ENCODE measurements at places on chromosomes 12 and 14. TPM values are rescaled to one million over a fixed set of nuclear protein-coding genes. Genes with fewer than 3 reads are reported as not detected.

GRCh38 chr12:117587631-117588287 lies 226.3 kb upstream of the NOS1 start:
- no peak overlapping the region for H3K27ac ChIP-seq
- no peak overlapping the region for H3K4me3 ChIP-seq
- DNase-seq = peak; percentile 65

DNA sequence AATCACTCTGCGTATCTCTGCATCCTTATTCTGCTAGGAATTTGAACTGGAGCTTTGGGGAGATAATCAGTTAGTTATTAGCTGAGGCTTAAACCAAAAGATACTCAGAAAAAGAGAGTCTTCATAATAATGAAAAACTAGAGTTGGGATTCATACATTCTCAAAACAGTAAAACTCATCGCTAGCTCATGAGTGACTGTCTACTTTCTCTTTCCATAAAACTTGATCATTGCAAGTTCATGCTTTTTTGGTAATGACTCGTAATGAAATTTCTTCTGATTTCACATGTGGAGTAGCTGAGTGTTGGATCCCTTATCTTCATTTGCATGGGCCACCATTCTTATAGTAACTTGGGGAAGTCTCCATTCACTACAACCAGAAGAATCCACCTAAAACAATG lies 397.7 kb downstream of the PDZRN4 start:
- no peaks in the 10 kb centered on the region for H3K27me3 ChIP-seq
- no peak overlapping the region for H3K27ac ChIP-seq
- H3K36me3 ChIP-seq = no peaks in the 10 kb centered on the region
- no peaks in the 10 kb centered on the region for H3K4me1 ChIP-seq
- H3K4me3 ChIP-seq = no peak overlapping the region

DNA sequence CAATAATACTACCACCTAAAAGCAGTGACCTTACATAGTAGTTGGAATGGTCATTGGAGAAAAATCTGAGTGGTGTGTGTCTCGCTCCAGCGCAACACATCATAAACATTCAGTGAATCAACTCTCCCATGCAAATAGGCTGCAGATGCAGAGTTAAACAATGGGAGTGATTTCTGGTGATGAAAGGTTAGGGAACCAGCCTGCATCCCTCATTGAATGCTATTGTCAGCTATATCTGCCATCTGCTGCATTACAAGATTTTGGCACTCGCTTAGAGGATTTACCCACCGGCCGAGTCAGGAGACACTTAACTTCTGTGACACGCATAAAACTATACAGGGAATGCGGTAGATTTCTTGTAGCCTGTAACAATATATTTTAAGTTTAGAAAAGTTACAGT lies 900.9 kb downstream of the FLRT2 start:
- no peak overlapping the region for H3K27ac ChIP-seq
- no peak for DNase-seq
- H3K4me3 ChIP-seq = no peak overlapping the region

DNA sequence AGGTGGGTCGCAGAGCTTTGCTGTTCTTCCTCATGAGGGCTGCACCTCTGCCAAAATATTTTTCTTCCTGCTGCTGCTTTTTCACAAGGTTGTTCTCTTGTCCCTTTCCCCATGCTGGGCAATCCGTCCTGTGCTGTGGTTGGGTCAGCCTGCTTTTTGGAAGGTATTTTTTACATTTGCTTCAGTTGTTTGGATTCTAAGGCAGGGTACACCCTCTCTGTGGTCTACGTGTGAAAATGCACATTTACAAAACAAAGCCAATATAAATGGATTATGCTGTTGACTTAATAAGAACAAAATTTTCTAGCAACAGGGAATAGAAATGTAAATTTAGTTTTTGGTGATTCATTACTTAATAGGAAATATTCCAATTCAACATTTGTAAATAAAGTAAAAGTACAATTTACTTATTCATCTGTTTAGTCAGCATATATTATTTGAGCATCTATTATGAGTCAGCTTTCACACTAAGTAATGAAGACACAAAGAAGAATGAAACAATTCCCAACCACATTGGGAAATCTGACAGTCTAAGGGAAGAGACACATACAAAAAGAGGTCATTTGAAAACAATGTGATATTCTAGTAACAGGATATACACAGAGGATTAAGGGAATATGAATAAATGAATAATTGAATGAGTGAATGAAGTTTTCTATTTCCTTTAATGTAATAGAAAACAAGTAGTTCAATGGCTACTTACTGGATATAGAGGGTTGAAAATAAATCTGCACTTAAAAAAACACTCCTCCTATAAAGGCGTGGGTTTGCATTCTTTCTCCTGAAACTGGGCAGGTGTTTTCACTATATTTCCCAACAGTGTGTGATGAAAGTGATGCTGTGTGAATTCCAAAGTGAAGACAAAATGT lies 94.6 kb upstream of the PRICKLE1 start:
- DNase-seq = no peak
- no peaks in the 10 kb centered on the region for H3K36me3 ChIP-seq
- no peak overlapping the region for H3K4me3 ChIP-seq
- H3K4me1 ChIP-seq = no peaks in the 10 kb centered on the region
- H3K27ac ChIP-seq = no peak overlapping the region
- no peaks in the 10 kb centered on the region for H3K27me3 ChIP-seq

DNA sequence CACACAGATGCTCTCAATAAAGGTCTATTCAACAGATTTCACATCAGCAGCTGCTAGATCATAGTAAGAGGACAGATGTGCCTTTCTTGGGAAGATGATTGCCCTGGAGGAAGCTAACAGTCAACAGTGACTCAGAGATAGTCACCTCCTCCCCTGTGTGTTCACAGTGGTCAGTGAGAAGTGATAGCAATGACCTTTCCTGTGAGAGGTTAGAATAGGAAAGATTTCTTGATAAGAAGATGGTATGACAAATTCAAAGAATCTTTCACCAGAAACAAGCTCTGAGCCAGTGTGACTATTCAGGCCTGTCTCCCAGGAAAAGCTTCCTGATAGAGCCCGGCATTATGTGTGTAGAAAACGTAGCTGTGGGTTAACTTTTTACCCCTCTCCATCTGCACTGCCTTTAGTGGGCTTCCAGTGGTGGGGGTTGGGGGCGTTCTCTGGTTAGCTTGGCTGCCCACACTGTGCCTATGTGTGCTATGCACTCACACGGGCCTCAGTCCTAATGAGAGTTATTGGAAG lies 66.4 kb upstream of the ARHGAP5 start:
- no peaks in the 10 kb centered on the region for H3K36me3 ChIP-seq
- H3K4me1 ChIP-seq = no peaks in the 10 kb centered on the region
- no peak overlapping the region for H3K27ac ChIP-seq
- H3K4me3 ChIP-seq = no peak overlapping the region

- no peak for DNase-seq
- no peak overlapping the region for H3K4me3 ChIP-seq
- H3K4me1 ChIP-seq = no peaks in the 10 kb centered on the region
- H3K36me3 ChIP-seq = no peaks in the 10 kb centered on the region
Measured at GRCh38 chr12:102322254-102322653, 124.6 kb upstream of the PMCH start.

GRCh38 chr12:87779016-87779415 lies 250.2 kb downstream of the C12orf50 start:
- H3K27me3 ChIP-seq = no peaks in the 10 kb centered on the region
- DNase-seq = no peak
- no peak overlapping the region for H3K27ac ChIP-seq
- no peak overlapping the region for H3K4me3 ChIP-seq
- no peaks in the 10 kb centered on the region for H3K36me3 ChIP-seq
- no peaks in the 10 kb centered on the region for H3K4me1 ChIP-seq

GRCh38 chr12:104520242-104520900 lies 63.6 kb downstream of the CHST11 start:
- no peaks in the 10 kb centered on the region for H3K27me3 ChIP-seq
- H3K36me3 ChIP-seq = no peaks in the 10 kb centered on the region
- H3K4me1 ChIP-seq = no peaks in the 10 kb centered on the region
- no peak overlapping the region for H3K4me3 ChIP-seq
- H3K27ac ChIP-seq = no peak overlapping the region

GRCh38 chr14:94357166-94357565 lies 31.2 kb downstream of the SERPINA1 start:
- DNase-seq = no peak
- no peaks in the 10 kb centered on the region for H3K36me3 ChIP-seq
- H3K27me3 ChIP-seq = no peaks in the 10 kb centered on the region
- H3K27ac ChIP-seq = no peak overlapping the region
- peaks cover 17% of the 10 kb centered on the region for H3K4me1 ChIP-seq
- no peak overlapping the region for H3K4me3 ChIP-seq

GRCh38 chr12:82097877-82098276 lies 260.3 kb downstream of the CCDC59 start:
- DNase-seq = no peak
- no peaks in the 10 kb centered on the region for H3K27me3 ChIP-seq
- H3K36me3 ChIP-seq = no peaks in the 10 kb centered on the region

GRCh38 chr12:66044731-66045130 lies 85.8 kb downstream of the LLPH start:
- DNase-seq = no peak
- H3K4me1 ChIP-seq = peaks cover 6% of the 10 kb centered on the region
- H3K27ac ChIP-seq = no peak overlapping the region
- no peaks in the 10 kb centered on the region for H3K27me3 ChIP-seq
- no peaks in the 10 kb centered on the region for H3K36me3 ChIP-seq

DNA sequence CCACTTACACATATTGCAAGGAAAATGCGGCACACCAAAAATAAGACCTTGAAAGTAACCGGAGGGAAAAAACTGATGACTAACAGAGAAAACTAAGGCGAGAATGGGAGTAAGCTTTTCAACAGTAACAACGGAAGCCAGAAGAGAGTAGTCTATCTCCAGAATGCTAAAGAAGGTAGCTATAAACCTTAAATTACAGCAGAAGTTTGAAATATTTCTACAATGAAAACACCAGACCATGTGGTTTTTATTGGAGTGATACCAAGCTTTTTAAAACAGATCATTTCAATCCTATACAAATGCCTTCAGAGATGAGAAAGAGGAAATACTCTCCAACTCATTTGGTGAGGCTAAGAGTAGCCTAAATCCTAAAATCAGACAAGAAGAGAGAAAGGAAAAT lies 209.5 kb downstream of the ANO6 start:
- H3K27ac ChIP-seq = no peak overlapping the region
- DNase-seq = no peak
- H3K4me1 ChIP-seq = no peaks in the 10 kb centered on the region

GRCh38 chr12:74890237-74890599 lies 319.4 kb downstream of the KCNC2 start:
- no peak overlapping the region for H3K27ac ChIP-seq
- H3K27me3 ChIP-seq = no peaks in the 10 kb centered on the region
- H3K36me3 ChIP-seq = no peaks in the 10 kb centered on the region
- no peak for DNase-seq
- H3K4me3 ChIP-seq = no peak overlapping the region

DNA sequence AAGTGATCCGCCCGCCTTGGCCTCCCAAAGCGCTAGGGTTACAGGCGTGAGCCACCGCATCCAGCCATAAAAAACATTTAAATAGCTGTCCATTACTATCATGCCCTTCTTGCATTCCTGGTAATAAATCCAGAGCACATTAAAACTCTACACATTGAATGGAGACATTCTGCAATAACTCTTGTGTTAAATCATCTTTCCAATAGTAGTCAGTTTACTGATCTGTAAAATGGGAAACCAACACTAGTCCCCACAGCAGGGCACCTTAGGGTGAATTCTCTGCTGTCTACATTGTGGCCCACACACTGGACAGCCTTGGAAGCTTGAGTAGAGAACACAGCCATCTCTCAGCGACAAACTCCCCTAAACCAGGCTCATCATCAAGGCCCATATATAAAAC lies 85.5 kb upstream of the NUDT4 start:
- H3K36me3 ChIP-seq = no peaks in the 10 kb centered on the region
- no peak for DNase-seq
- no peaks in the 10 kb centered on the region for H3K27me3 ChIP-seq

DNA sequence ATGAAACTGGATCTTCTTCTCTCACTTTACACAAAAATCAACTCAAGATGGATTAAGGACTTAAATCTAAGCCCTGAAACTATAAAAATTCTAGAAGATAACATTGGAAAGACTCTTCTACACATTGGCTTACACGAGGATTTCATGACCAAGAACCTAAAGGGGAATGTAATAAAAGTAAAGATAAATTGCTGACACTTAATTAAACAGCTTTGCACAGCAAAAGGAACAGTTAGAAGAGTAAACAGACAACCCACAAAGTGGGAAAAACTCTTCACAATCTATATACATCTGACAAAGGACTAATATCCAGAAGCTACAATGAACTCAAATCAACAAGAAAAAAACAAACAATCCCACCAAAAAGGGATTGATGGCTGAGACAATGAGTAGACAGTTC lies 74.4 kb downstream of the BLTP3B start:
- no peak overlapping the region for H3K27ac ChIP-seq
- H3K4me1 ChIP-seq = no peaks in the 10 kb centered on the region
- no peak for DNase-seq
- H3K27me3 ChIP-seq = no peaks in the 10 kb centered on the region
- H3K36me3 ChIP-seq = no peaks in the 10 kb centered on the region
- no peak overlapping the region for H3K4me3 ChIP-seq

GRCh38 chr12:58299371-58299770 lies 358.0 kb downstream of the ATP23 start:
- no peaks in the 10 kb centered on the region for H3K4me1 ChIP-seq
- no peak overlapping the region for H3K27ac ChIP-seq
- no peaks in the 10 kb centered on the region for H3K36me3 ChIP-seq
- H3K4me3 ChIP-seq = no peak overlapping the region
- no peak for DNase-seq
- H3K27me3 ChIP-seq = no peaks in the 10 kb centered on the region

GRCh38 chr14:91063119-91063518 lies 2.7 kb upstream of the RPS6KA5 start:
- DNase-seq = no peak
- no peak overlapping the region for H3K4me3 ChIP-seq
- no peaks in the 10 kb centered on the region for H3K27me3 ChIP-seq
- no peaks in the 10 kb centered on the region for H3K4me1 ChIP-seq
- no peaks in the 10 kb centered on the region for H3K36me3 ChIP-seq

GRCh38 chr14:72049462-72049861 lies 117.2 kb downstream of the RGS6 start:
- no peaks in the 10 kb centered on the region for H3K36me3 ChIP-seq
- no peaks in the 10 kb centered on the region for H3K27me3 ChIP-seq
- H3K4me3 ChIP-seq = no peak overlapping the region
- H3K4me1 ChIP-seq = no peaks in the 10 kb centered on the region
- no peak for DNase-seq
- no peak overlapping the region for H3K27ac ChIP-seq

GRCh38 chr12:14988035-14988434 lies 15.2 kb downstream of the PDE6H start:
- no peaks in the 10 kb centered on the region for H3K36me3 ChIP-seq
- no peaks in the 10 kb centered on the region for H3K4me1 ChIP-seq
- H3K4me3 ChIP-seq = no peak overlapping the region
- DNase-seq = no peak

- H3K4me1 ChIP-seq = no peaks in the 10 kb centered on the region
- H3K4me3 ChIP-seq = no peak overlapping the region
- no peaks in the 10 kb centered on the region for H3K36me3 ChIP-seq
- no peaks in the 10 kb centered on the region for H3K27me3 ChIP-seq
- DNase-seq = no peak
- H3K27ac ChIP-seq = no peak overlapping the region
Measured at GRCh38 chr12:124888260-124888659, 24.6 kb upstream of the SCARB1 start.

The PRKD1 gene
- 0.74 TPM for total RNA-seq

The LHX5 gene
- not detected for total RNA-seq

The CLEC4C gene
- not detected for total RNA-seq

The RIPK3 gene
- 0.86 TPM for total RNA-seq

The MYO1A gene
- total RNA-seq = 1.9 TPM

The OR4E2 gene
- not detected for total RNA-seq

The BLTP3B gene
- 34.5 TPM for total RNA-seq

The MMP17 gene
- 0.58 TPM for total RNA-seq

The C14orf119 gene
- 17.9 TPM for total RNA-seq

The KRT74 gene
- total RNA-seq = not detected

The SMOC1 gene
- total RNA-seq = 37.8 TPM

The SETD1B gene
- total RNA-seq = 11.4 TPM

The PTPRQ gene
- 0.24 TPM for total RNA-seq

The PGF gene
- 2.5 TPM for total RNA-seq

The OR6C75 gene
- total RNA-seq = not detected

The OR6C2 gene
- total RNA-seq = not detected
